ENCODE measurements at places on chromosomes 12 and 14.

DNA sequence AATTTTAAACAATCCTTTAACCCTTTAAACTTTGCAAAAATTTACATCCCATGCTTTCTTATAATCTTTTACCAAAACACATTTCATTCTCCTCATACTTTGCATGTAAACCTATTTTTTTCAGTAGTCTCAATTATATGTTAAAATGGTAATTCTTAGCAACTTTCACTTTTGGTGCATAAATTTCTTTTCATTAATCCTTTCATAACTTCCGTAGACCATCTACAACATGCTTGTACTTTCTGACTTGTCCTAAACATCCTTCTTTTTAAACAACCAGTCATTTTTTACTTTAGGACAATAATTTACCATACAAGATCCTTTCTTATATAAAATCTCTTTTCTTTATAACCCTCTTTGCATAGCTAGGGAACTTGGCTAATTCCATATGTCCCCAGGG lies 19.5 kb downstream of the CCDC91 start:
- no peak for DNase-seq

DNA sequence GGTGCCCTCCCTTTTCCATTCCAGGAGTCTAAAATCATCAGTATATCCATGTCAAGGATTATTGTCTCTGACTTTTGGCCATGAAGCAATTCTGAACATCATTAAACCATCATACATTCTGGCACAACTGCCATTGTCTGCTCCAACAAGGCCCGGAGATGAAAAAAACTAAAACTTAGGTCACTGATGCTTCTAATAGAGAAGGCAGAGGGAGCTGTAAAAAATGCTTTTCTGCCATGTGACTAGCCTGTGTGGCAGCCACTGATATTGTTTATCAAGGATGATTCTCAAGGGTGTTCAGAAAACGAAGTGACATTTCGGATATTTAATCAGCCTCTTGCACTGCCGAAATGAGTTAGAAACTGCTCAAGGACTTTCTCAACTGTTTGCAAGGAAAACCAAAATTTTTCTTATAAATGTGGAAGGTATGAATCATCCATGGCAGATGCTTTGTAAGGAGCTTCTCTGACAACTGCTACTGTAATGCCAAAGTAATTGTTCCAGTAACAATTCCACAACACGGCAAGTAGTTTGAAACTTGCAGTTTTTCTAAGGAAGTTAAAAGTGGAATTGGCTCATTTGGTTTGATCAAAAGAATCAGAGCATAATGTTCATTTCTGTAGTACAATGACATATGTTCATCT lies 1076.5 kb upstream of the FLRT2 start:
- no peak for DNase-seq

DNA sequence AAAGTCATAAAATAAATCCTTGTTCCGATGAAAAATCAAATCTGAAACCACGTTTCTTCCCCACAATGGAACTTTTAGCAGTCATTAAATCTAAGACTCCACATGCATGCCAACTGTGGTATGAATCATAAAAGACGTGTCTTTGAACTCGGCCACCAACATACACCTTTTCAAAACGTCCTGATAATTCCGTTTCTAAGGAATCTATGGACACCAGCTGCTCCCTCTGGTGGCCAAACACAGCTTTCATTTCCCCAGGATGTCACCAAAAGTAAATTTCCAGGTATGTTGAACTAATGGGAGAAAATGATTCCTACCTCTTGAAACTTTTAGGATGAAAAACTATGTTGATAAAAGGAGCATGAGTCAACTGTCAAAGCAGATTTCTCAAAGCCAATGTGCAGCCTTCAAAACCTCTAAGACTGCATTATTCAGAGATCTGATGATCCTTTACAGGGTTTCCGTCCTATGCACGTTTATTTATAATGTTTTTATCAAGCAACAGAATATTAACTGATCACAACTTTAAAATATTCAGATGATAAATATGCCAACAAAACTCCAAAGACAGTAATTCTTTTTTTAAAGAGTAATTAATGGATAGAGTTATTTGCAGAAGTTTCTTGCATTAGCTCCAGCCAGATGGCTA lies 96.2 kb downstream of the CIT start:
- no peak for DNase-seq

DNA sequence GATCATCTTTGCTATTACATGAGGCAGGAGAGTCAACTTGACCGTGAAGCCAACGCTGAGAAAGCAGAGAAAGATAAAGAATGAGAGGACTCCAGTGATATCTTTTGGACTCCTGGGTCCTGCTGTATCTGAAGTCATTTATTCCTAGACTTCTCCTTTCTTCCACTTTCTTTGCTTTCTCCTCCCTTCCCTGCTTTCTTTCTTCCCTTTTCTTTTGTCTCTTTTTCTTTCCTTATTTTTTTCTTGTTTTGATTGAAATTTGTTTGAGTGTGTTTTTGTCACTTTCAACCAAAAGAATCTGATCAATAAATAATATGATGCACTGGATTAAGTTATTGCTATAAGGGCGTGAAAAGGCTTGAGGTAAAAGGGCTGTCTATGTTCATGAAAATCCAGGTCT lies 13.4 kb upstream of the GALNT6 start:
- DNase-seq, result no peak

DNA sequence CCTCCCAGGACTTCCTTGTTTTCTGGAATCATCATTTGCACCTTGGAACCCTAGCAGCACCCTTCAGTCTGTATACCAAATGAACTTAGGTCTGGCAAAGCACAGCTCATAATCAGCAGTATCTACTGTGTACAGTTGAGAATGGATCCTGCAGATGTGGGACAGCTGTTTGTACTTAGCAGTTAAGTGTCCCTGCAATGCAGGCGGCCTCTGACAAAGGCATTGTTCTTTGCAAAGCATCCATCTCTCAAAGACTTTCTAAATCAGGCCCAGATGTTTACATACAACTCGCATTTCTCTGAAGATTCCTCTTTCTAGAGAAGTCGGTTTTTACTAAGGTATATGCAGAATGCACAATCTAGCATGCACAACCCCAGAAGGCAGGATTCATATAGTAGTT lies 170.5 kb upstream of the RBM19 start:
- no peak for DNase-seq

DNA sequence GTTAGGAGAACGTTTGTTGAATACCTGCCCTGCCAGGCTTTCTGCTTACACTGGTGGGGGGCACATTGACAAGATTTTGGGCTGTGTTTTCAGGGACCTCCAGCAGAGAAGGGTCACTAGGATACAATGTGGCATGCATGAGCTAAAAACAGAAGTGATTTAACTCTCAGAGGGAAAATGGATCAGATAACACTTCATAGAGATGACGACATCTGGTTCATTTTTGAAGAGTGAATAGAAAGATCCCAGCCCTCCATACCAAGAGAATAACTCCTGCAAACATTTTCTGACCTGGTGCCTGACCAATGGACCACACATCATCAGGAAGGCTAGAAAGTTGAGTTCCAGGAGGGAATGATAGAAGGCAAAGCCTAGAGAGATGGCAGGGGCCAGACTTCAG lies 33.7 kb downstream of the CKB start:
- DNase-seq, result no peak

DNA sequence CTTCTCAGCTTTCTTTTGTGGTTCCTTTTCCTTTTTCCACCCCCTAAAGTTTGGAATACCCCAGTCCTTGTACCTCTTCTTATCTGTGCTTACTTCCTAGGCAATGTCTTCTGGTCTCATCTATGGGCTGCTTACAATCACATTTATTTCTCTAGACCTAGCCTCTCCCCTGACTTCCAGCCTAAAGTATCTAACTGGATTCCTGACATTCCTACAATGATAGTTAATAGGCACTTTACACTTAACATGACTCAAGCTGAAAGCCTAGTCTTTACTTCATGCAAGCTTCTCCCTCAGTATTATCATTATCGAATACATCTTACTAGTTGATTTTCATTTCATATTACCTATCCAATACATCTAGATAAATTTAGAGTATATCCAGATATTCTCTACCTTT lies 21.2 kb downstream of the CLECL1 start:
- DNase-seq, result no peak

- no peak for DNase-seq
These were observed 2.4 kb downstream of the RILPL1 start for GRCh38 chr12:123531091-123531490.

- no peak for DNase-seq
These were observed 116.4 kb downstream of the NUBPL start for GRCh38 chr14:31677630-31678029.

Measured in ecto neural progenitor cell (in vitro differentiated cells).